ENCODE measurements at places on chromosomes 5 and 9. TPM values are rescaled to one million over a fixed set of nuclear protein-coding genes. Genes with fewer than 3 reads are reported as not detected.

The OR2V2 gene
- not detected for total RNA-seq

The FRRS1L gene
- 0.18 TPM for total RNA-seq

The FGF1 gene
- 1.2 TPM for total RNA-seq

The SHB gene
- 26.5 TPM for total RNA-seq

The PCDHGA11 gene
- 17.8 TPM for total RNA-seq

The LCNL1 gene
- 15.3 TPM for total RNA-seq

The INSL6 gene
- total RNA-seq: not detected

The FKBP15 gene
- total RNA-seq: 10.5 TPM

The SGCD gene
- total RNA-seq: 11.7 TPM

The HCN1 gene
- not detected for total RNA-seq

The C9 gene
- total RNA-seq: not detected

The NOXA1 gene
- total RNA-seq: 0.36 TPM

The RFX3 gene
- total RNA-seq: 0.98 TPM

The CDKN2B-AS1 gene
- total RNA-seq: 6.4 TPM

The ANKS6 gene
- 13.8 TPM for total RNA-seq

The SREK1 gene
- total RNA-seq: 90.2 TPM

The CSF1R gene
- total RNA-seq: under 0.01 TPM

The MED22 gene
- 19.7 TPM for total RNA-seq
